ENCODE measurements at places on chromosomes 12 and 14.
A peak's percentile ranks its signal among the peaks of the same experiment; 100 is the strongest.

DNA sequence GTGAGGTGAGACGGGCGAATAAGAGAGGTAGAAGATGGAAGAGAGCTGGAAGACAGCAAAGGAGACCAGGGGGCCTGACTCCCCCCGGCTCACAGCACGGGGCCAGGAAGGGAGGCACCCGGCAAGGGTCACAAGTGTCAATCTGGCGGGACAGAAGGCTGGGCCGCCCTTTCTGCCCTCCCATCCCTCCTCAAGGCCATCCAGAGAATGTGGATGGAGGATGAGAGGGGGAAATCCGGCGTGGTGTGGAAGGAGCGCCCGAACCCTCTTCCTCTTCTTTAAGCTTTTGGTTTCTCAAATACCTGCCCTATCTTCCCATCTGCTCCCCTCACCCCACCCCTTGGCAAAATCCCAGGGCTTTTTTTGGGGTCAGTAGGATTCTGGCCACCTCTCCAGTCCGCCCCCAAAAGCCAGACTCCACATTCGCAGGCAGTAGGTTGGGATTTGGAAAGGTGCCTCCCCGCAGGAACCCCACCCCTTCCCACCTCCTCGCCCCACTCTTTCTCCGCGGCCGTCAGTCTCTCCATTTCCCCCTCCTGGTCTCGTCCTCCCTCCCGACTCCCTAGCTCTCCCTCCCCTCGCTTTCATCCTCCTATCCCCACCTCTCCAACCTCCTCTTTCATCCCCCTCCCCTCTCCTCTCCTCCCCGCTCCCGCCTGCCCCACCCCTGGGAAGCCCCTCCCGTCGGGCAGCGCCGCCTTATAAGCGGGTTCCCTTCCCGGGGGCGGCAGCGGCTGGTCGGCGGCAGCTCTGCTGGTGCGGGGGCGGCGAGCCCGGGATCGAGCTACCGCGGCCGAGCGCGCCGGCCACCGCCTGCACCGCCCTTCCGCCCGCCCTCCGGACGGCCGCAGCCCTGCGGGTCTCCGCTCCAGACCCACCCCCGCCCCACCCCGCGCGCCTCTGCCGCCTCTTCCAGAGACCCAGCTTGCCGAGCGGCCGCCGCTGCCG, at the start of gene PTMS:
Gene PTMS, plus strand, starts transcription at position 730 of the 948 bp plus-strand sequence. CDS start 343 bp downstream, outside the sequence.
- peak; percentile 97 for DNase-seq

DNA sequence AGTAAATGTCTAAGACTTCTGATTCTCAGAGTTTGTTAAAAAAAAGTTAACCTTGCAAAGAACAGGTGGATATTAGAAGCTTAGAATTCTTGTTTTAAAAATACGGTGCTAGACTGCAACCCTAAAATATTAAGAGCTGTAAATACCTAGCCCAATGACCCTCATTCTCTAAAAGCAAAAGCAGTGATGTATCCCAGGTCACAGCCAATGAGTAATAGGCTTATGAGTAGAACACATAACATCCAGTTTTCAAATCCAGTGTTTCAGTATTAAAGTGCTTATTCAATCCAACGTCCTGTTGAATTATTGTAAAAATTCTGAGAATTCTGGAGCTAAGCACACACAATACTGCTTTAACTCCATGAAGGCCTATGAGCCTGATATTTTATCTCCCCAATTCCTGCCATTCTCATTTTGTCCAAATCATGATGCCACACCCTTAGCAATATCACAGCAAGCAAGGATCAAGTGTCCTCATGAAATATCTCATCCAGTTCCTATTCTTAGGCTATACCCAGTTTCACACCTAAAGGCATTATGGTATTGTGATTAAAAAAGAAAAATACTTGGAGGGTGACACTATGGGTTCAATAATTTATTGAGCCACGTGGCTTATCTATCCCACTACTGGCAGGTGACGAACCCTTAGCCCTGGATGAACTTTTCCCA, 15.3 kb upstream of the ARID4A start:
- DNase-seq, result no peak

GRCh38 chr12:66409195-66409871, 107.0 kb downstream of the HELB start:
- DNase-seq, result peak; percentile 42

GRCh38 chr12:107761502-107761904, 566 bp upstream of the PRDM4 start:
- no peak for DNase-seq

GRCh38 chr14:78405079-78405856, 235.1 kb downstream of the NRXN3 start:
- no peak for DNase-seq

DNA sequence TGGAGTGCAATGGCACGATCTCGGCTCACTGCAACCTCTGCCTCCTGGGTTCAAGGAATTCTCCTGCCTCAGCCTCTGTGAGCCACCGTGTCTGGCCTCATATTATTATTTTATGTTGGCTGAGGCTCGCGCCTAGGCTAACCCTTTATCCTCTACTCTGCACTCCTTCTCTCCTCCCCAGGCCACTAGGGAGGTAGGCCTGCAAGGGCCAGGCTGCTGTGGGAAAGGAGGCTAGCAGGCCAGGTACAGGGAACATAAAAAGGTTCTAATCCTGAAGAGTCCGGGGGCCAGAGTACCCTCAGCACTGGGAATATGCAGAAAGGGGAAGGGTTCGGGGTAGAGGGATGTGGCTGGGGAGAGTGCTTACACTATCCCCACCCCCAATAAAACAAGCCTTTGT, 14.9 kb downstream of the PKP2 start:
- no peak for DNase-seq

DNA sequence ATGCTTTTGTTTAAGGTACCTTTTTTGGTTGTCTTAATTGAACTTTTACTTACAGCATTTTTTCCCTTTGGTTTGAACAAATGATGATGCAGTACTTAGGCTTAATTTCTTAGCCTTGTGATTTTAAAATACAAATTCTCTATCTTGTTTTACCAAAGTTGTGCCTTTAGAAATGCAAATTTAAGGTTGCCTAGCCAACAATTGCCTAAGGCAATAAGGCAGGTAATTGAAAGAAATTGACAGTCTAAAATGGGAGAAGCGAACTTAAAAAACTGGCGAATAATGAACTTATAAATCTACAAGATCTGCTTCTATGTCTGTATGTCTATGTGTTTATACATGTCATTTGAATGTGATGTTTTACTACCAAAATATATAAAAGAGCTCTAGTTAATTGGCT, 23.6 kb upstream of the CD69 start:
- DNase-seq, result no peak

- DNase-seq, result no peak
Observed at GRCh38 chr12:112482733-112483132, 64.0 kb downstream of the PTPN11 start.

GRCh38 chr12:71846322-71846940, 6.9 kb downstream of the TBC1D15 start:
- DNase-seq, result no peak

DNA sequence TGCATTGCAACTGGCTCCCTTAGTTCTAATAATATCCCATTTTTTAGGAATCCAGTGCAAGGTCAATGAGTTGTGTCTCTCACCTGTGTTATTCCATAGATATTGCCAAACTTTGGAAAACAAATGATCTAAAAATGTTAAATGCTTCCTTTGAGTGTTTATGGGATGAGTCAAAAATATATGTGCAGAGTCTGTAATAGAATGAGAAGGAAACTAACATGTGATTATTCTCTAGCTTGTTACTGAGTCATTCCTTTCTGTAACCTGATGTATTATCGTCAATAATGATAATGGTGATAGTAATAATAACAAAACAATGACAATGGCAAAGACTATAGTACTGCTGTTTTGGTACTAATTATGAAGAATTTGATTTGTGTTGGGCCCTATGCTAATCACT, 11.5 kb downstream of the ACSS3 start:
- DNase-seq, result no peak

GRCh38 chr12:13945236-13945635, 36.2 kb downstream of the GRIN2B start:
- no peak for DNase-seq

GRCh38 chr14:100433428-100433814, 110.3 kb downstream of the SLC25A47 start:
- no peak for DNase-seq

GRCh38 chr14:25026476-25027137, 23.3 kb downstream of the STXBP6 start:
- no peak for DNase-seq

GRCh38 chr12:32891956-32892355, 4.6 kb downstream of the PKP2 start:
- DNase-seq, result no peak

DNA sequence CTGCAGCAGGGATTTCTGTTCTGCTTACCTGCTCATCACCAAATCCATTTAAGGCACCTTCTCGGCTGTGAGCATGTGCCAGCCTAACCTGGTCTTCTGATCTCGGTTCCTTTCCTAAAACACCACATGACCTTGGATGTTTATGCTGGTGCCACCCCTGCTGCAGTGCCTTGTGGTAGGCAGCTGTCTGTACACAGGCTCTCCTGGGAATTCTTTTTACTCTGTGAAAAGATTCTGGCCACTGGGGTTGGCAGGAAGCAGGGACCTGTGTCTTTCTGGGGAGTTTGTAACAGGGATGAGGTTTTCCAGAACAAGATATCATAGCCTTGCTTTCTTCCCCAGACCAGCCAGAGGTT, 10.4 kb upstream of the PLEKHG3 start:
- no peak for DNase-seq

- no peak for DNase-seq
Observed at GRCh38 chr12:47910486-47910885, 5.7 kb upstream of the VDR start.

DNA sequence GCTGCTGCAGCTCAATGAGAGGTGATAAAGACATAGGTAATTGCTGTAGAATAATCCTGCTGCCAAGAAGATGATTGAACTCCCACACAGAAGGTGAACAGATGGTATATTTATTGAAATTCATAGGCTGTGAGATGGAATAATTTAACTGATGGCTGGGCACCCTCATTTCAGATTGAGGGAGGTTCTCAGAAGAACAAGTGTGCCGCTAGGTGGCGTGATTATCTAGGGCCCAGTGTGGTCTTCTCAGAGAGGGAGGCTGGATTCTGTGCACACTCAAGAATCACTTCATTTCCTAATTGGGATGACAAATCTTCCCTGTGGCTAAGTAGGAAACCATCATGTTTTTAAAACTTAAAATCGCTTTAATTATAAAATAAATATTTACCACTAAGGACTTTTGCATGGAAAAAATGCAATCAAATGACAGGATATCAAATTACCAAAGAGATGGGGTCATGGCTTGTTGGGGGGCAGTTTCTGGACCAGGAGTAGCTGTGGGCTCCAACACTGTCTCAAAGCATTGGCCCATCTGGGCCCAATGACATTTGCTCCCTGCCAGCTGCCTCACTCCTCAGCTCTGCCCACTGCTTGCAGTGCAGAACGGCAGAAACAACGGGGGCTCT, 132.3 kb downstream of the SNAPC1 start:
- DNase-seq, result peak; percentile 74

- DNase-seq, result no peak
Observed at GRCh38 chr14:80387563-80387981, 176.3 kb upstream of the DIO2 start.

- no peak for DNase-seq
Observed at GRCh38 chr14:105068818-105069217, 3.6 kb upstream of the GPR132 start.

DNA sequence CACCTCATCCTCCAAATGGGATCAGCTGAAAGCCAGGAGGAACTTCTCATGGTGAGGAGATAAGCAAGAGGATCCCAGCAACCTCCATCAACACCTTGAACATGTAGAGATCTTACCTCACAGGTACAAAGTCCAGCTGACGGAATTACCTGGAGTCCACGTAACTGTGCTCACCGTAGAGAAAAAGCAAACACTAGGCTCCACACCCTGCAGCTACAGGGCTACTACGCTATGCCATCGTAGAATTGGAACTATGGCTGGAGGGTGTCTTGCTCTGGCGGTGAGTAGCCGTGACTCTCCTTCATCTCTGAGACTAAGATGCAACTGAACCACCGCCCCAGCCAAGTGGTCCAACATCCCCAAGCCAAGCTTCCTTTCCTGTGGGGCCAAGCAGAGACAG, 50.5 kb downstream of the CRY1 start:
- DNase-seq, result no peak

GRCh38 chr12:93757792-93758694, 80.9 kb downstream of the CRADD start:
- DNase-seq, result no peak

- peak; percentile 23 for DNase-seq
Observed at GRCh38 chr14:21090940-21091663, 7.4 kb downstream of the ZNF219 start.

DNA sequence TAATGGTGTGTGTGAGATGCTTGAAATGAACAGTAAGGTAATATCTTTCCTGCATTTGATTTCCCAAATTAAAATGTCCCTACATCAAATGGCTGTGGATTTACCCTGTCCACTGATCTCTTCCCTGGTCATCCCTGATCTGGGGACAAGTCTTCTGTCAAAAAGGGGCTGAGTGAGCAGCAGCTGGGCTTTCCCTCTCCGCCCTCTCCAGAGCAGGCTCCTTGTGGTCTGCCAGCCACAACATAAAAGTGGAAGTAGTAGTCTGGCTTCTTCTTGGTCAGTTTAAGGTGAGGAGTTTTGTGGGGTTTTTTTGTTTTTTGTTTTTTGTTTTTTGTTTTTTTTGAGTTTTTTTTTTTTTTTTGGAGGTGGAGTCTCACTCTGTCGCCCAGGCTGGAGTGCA, 25.2 kb upstream of the PLXNC1 start:
- no peak for DNase-seq

- no peak for DNase-seq
Observed at GRCh38 chr12:69524755-69525469, 54.7 kb downstream of the FRS2 start.

DNA sequence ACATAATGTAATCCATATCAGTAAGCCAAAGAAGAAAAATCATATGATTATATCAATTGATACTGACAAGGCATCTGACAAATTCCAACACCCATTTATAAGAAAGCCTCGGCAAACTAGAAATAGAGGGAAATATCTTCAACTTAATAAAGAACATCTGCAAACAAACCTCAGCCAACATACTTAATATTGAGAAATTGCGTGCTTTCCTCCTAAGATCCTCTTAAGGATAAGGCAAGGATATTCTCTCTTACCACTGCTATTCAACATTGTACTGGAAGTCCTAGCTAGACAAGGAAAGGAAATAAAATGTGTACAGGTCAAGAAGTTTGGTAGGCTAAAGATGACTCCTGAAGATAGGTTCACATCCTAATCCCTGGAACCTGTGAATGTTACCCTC, 115.9 kb downstream of the DERA start:
- no peak for DNase-seq
